ENCODE measurements at places on chromosomes 3 and 15. TPM values are rescaled to one million over a fixed set of nuclear protein-coding genes. Genes with fewer than 3 reads are reported as not detected.
A peak's percentile ranks its signal among the peaks of the same experiment; 100 is the strongest.

Gene CLDN16
- total RNA-seq, result not detected

Gene P2RY14
- total RNA-seq, result not detected

Gene RMDN3
- total RNA-seq, result 17.0 TPM

Gene SRGAP3
- 8.6 TPM for total RNA-seq

Gene EHD4
- total RNA-seq, result 30.6 TPM

Gene TRIM42
- not detected for total RNA-seq

Gene MOBP
- not detected for total RNA-seq

Gene STT3B
- total RNA-seq, result 139 TPM

Gene PATL2
- total RNA-seq, result 0.35 TPM

Gene CPNE4
- 4.1 TPM for total RNA-seq

Gene OR5K2
- total RNA-seq, result not detected

DNA sequence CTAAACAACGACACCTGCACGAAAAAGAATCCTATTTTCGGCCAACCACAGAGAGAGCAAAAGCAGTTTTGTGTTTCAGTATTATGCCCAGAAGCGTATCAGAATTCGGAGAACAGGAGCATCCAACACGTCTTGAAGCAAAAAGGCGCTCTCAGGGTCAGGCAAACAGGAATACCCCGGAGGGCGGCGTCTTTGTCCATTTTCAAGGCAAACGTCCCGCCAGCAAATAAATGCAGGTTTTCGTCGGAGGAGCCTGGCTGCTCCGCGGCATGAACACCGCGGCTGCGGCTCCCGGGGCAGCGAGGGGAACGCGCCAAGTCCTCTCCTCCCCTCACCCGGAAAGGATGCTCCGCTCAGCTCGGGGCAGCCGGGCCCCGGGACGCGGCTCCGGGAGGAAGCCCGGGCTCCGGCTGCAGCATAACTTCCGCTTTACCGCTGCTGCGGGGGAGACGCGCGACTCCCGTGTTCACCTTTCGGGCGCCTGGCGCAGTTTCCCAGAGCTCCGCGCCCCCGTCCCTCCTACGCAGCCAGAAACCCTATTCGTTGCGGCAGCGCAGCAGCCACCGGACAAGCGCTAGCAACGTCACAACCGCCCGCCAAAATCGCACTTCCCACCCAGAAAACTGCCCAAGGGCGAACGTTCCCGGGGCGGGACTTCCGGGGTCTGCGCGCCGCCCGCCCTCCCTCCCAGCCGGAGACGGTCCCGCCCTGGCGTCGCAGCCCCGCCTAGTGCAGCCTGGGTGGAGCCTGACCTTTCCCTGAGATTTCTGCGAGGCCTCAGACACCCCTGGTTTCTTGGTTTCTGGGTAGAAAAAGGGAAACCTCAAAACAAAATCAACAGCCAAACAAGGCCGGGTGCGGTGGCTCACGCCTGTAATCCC lies at the start of gene RNF168:
Gene RNF168, minus strand, starts transcription at position 573 of the 881 bp plus-strand sequence. CDS start 595 bp downstream, outside the sequence.
- DNase-seq, result peak; percentile 98

- DNase-seq, result no peak
These were observed 85.9 kb upstream of the PRR23E start for GRCh38 chr3:127107002-127107401.

DNA sequence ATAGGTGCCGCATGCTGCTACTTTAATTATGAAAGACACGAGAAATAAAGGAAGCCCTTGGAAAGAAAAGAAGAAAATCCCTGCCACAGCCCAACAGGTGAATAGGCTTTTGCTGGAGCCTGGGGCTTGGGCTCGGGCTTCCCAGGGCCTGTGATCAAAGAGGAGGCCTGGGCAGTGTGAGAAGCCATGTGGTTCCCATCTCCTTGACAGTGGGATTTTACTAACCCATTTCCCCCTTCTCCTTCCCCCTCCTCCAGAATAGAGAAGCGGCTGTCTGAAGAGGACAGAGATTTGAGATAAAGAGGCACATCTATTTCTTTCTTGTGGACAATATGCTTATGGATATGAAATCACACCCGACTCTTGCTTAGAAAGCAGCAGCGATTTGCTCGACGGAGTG lies 369.1 kb downstream of the MCTP2 start:
- no peak for DNase-seq

GRCh38 chr3:65883613-65884012 lies 155.1 kb downstream of the MAGI1 start:
- DNase-seq, result no peak

GRCh38 chr3:78420611-78421010 lies 1347.2 kb downstream of the ROBO1 start:
- DNase-seq, result no peak

GRCh38 chr3:152497457-152497856 lies 228.7 kb downstream of the MBNL1 start:
- no peak for DNase-seq

DNA sequence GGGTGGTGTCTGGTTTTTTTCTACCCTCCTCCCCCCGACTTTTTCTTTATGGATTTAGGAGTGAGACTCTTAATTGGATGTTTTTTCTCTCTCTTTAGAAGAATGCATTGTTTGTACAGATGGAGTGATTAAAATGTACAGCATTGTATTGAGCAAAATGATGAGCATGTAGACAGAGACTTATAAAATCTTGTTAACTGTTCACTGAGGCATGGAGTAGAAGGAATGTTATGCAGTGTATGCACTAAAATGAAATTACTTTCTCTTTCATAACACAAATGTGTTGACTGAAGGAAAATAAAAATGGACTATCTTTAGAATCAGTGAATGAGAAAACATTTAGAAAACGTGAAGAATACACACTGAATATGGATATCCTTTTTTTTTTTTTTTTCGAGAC lies 39.8 kb downstream of the ZFAND6 start:
- no peak for DNase-seq

DNA sequence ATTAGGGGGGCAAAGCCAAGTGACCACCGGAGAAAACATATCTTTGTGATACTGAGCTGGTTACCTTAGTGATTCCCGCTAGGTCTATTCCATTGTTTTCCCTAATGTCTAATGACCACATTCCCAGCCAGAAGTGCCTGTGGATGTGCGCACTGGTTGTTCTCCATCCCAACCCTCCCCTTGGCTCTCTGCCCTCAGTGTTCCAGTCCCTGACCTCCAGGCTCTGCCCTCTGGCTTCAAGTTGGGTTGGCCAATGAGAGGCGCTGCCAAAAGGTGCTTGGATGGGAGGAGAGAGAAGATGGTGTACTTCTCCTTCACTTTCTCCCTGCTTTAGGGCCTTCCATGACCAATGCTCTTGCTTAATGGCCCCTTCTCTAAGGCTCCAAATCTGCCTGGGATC lies 2.4 kb downstream of the COLQ start:
- no peak for DNase-seq

DNA sequence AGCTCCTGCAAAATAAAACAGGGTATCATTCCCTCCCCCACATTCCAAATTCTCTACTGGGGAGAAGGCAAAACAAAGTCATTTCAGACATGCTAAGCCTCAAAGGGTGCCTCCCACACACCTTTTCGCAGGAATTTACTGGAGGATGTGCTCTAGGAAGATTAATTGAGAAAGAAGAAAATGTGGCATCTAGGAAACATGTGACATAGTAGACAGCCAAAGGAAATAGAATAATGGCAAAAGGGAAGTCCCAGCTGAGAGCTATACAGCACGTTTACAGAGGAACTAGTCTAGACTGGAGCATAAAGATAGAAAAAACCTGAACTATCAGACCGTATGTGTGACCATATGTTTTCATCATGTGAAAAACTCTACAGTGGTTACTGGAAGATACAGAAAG lies 58.8 kb upstream of the MELTF start:
- DNase-seq, result no peak

GRCh38 chr15:52295421-52296001 lies at the start of gene MYO5C:
MYO5C (minus strand) TSS chr15:52295804; CDS start chr15:52295636, 168 bp downstream.
- peak; percentile 95 for DNase-seq

- DNase-seq, result no peak
These were observed 724.4 kb upstream of the ARRDC4 start for GRCh38 chr15:97236140-97236539.

DNA sequence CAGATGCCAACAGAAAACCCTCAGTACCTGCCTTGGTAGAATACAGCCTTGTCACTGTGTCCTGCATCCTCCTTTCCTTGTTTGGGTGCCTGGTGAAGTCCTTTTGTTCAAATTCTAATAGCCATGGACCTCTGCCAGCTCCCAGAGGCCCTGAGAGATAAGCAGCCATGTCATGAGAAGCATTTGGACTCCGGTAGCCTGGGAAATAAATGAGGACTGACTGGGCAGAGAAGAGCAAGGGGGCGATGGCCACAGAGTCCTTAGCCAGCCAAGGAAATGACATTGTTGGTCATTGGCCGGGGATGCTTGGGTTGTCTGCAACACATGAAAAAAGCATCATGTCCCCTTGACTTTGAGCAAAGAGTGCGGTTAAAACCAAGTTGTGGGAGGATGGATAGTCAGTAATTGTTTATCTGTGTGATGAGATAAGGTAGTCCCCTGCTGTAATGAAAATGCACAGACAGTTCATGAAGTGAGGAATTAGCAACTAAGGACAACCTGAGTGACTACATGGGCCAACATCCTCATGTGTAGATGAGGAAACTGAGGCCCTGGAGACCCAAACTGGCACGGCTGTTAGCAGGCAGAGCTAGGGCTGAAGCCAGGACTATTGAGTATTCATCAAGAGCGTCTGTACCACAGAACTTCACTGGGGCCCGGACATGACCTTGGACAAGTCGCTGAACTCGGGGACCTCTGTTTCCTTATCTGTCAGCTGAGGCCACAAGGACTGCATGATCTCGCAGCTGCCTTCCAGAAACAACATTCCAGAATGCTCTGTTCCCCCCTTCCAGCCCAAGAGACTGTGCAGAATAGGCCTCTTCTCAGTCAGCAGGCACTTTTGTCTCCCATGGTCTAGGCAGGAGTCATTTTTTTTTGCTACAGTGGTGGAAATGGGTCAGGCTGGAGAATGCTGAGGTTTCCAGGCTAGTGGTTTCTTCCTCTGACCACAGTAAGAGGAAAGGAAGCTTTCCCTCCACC lies 90.5 kb upstream of the CTDSPL start:
- no peak for DNase-seq

- no peak for DNase-seq
These were observed at the start of gene CP for GRCh38 chr3:149221783-149222517. CP (minus strand) TSS chr3:149221829; CDS start chr3:149221792, 37 bp downstream.

DNA sequence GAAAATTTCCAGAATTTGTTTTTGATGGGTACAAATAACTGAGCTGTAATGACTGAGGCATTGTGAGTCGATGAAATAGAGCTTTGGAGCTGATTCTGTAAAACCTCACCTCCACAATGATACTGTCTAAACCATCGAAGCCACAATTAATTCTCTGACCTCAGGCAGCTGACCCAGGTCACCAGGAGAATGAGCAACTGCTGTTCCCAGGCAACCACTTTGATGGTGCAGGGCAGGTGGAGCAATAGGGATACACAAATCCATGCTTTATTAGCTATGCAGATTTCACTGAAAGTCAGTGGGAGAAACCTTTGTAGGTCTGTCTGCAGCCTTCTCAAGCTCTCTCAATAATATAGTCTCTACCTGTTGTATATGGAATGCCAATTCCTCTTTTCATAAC lies 204.4 kb downstream of the RYR3 start:
- DNase-seq, result no peak

- no peak for DNase-seq
These were observed 78.0 kb downstream of the CHCHD6 start for GRCh38 chr3:126781889-126782491.

- no peak for DNase-seq
These were observed 58.2 kb upstream of the NR2E3 start for GRCh38 chr15:71752128-71752527.

- peak; percentile 41 for DNase-seq
These were observed 15.4 kb upstream of the GMNC start for GRCh38 chr3:190877925-190878324.

- no peak for DNase-seq
These were observed 137.9 kb downstream of the NEO1 start for GRCh38 chr15:73190189-73190601.

- peak; percentile 98 for DNase-seq
These were observed at the start of gene PLXNB1 for GRCh38 chr3:48429960-48430707. PLXNB1 (minus strand) TSS chr3:48430086; CDS start chr3:48424611, 5,475 bp downstream.

DNA sequence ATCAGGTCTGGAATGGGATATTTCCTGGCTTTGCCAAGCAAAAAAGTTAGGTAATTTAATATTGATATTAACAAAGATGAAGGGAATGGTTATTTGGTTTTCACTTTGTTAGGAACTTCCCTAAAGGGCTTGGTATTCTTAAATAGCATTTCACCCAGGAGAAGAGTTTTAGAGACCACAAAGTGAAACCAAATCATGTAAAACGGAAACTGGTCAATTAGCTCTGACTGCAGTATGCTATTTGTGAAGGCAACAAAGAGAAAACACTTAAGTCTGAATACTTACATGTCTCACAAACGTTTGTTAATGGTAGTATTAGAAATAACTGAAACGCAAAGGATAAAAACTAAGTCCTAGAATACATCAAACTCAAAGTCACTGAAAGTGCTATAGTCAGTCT lies 32.4 kb upstream of the SETMAR start:
- DNase-seq, result no peak

DNA sequence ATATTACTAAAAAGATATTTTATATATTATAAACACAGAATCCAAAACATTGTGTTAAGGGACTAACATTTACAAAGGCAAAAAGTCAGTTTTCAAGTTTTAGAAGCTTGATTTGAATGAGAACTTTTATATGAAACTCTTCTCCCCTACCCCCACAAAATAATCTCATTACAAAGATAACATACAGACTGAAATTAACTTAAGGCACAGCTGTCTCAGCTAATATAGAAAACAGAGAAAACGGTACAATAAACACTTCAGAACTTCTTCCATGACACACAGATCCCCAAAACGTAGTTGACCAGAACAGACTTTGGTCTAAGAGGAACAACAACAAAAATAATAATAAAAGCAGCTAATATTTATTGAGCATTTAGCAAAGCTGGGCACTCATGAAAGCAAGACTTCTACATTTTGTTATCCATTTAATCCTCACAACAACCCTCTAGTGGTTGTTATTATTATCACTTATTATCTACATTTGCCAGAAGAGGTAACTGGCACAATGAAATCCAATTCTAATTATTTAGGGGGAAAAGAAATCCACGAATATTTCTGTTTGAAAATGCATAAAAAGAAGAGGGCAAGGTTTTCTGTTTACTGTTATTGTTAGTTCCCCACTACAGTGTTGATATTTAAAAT lies 68.1 kb downstream of the PFN2 start:
- DNase-seq, result no peak

- no peak for DNase-seq
These were observed 26.1 kb downstream of the PLXNB1 start for GRCh38 chr3:48403533-48404439.

GRCh38 chr3:56870436-56870835 lies 68.7 kb upstream of the ARHGEF3 start:
- DNase-seq, result no peak

- DNase-seq, result no peak
These were observed 5.1 kb downstream of the POLG start for GRCh38 chr15:89329329-89330084.
